H1 (cell line): ENCODE measurements at places on chromosomes 5 and 9. TPM values are rescaled to one million over a fixed set of nuclear protein-coding genes. Genes with fewer than 3 reads are reported as not detected.
A peak's percentile ranks its signal among the peaks of the same experiment; 100 is the strongest.

GRCh38 chr5:73692166-73692640, 66.2 kb downstream of the ARHGEF28 start:
- H3K36me3 ChIP-seq = no peaks in the 10 kb centered on the region
- H3K27me3 ChIP-seq = no peaks in the 10 kb centered on the region

DNA sequence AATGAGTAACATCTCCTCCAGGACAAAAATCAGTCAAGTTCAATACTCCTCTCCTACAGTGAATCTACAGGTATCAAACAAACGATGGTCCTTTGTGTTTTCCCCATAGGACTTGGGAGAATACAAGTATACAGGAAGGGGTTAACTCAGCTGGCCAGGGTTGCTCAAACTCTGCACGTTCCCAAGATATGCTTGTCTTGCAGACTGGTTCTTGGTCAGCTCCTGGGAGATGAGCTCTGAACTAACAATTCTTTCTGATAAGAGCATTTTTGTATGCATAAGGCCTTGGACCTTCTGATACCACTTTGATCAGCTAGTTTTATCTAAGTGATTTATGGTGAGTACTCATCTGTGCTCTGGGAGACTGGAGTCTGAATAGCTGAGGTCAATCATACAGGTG, 42.1 kb downstream of the LOX start:
- H3K4me1 ChIP-seq = no peaks in the 10 kb centered on the region
- DNase-seq = no peak
- no peak overlapping the region for H3K4me3 ChIP-seq
- H3K27me3 ChIP-seq = no peaks in the 10 kb centered on the region

GRCh38 chr9:98575379-98576346, 133.1 kb downstream of the GABBR2 start:
- DNase-seq = no peak
- H3K27me3 ChIP-seq = no peaks in the 10 kb centered on the region
- no peak overlapping the region for H3K27ac ChIP-seq

- H3K36me3 ChIP-seq = no peaks in the 10 kb centered on the region
- H3K4me3 ChIP-seq = no peak overlapping the region
Measured at GRCh38 chr5:57368010-57368409, 114.6 kb downstream of the ACTBL2 start.

DNA sequence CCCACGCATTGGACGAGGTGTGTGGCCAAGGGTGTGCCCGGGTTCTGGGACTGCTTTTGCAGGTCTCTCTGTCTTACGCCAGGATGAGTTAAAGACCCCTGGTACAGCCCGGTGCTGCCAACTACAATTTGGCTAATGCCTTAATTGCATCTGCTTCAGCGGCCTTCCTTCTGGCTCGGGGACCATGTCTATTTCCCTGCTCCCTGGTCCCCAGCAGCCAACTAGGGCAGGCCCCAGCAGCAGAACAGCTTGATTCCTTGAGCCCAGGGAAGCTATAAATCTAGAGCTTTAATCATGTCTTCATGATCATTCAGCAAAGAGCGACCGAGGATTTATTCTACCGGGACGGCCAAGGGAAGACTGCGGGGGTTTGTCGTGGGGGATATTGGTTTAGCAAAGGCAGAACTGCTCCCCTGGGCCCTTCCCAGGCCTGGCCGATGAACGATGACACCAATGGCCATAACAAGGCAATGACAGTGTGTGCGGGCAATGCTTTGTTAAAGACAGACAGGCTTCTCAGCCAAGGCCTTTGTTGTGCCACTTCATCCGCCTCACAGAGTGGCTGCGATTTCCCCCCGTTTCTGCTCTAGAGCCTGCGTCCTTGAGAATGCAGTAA, 51.4 kb downstream of the CFAP77 start:
- H3K4me3 ChIP-seq = no peak overlapping the region
- no peaks in the 10 kb centered on the region for H3K27me3 ChIP-seq
- DNase-seq = no peak
- no peak overlapping the region for H3K27ac ChIP-seq
- H3K4me1 ChIP-seq = no peaks in the 10 kb centered on the region

- H3K4me3 ChIP-seq = no peak overlapping the region
- H3K27me3 ChIP-seq = no peaks in the 10 kb centered on the region
- no peak overlapping the region for H3K27ac ChIP-seq
- DNase-seq = no peak
- H3K36me3 ChIP-seq = no peaks in the 10 kb centered on the region
Measured at GRCh38 chr5:146076455-146076854, 28.9 kb downstream of the PLAC8L1 start.

- no peak overlapping the region for H3K4me3 ChIP-seq
- no peaks in the 10 kb centered on the region for H3K27me3 ChIP-seq
- no peaks in the 10 kb centered on the region for H3K4me1 ChIP-seq
Measured at GRCh38 chr5:29296548-29296947, 1896.9 kb upstream of the CDH6 start.

- H3K36me3 ChIP-seq = no peaks in the 10 kb centered on the region
- no peak overlapping the region for H3K4me3 ChIP-seq
- no peak overlapping the region for H3K27ac ChIP-seq
Measured at GRCh38 chr5:158727771-158728311, 371.9 kb downstream of the EBF1 start.

DNA sequence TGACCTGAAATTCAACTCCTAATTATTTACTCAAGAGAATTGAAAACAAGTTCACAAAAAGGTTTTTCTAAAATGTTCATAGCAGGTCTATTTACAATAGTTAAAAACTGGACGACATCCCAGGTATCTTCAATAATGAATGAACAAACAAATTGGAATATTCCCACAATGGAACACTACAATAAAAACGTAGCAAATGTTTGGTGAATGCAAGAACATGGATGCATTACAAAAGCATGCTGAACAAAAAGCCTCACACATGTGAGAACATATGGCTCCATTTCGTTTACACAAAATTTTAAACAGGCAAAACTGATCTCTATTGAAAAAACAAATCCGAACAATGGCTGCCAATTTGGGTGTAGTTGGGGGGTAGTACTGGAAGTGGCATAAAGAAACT, 669.9 kb downstream of the MTRR start:
- DNase-seq = no peak
- H3K4me1 ChIP-seq = no peaks in the 10 kb centered on the region
- no peak overlapping the region for H3K27ac ChIP-seq
- H3K27me3 ChIP-seq = no peaks in the 10 kb centered on the region
- no peak overlapping the region for H3K4me3 ChIP-seq

DNA sequence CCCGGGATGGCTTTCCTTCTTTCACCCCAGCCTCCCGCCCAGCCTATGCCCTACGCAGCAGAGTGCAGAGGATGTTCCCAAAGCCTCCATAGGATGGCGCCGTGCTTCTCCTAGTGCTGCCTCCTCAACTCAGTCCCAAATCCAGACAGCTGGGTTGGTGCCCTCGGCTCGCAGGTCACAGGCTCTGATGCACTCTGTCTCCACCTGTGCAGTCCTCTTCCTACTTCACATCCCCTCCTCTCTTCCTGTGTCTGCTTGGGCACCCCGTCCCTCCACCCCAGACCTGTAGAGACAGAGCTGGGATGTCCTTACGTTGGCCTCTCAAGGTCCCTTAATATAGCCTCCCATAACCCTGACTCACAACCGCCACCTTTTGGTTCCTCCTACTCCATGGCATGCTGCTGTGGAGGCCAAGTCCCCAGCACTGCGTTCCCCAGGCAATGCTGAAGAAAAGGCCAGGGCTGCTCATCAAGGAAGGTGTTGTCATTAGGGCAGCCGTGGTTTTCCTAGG, 314.4 kb downstream of the GADD45G start:
- no peak overlapping the region for H3K4me3 ChIP-seq
- H3K27ac ChIP-seq = no peak overlapping the region
- H3K4me1 ChIP-seq = peaks cover 4% of the 10 kb centered on the region
- no peaks in the 10 kb centered on the region for H3K36me3 ChIP-seq
- peak; percentile 86 for DNase-seq

GRCh38 chr5:19322716-19323485, 665.1 kb downstream of the CDH18 start:
- no peak overlapping the region for H3K27ac ChIP-seq
- no peak overlapping the region for H3K4me3 ChIP-seq
- DNase-seq = no peak
- no peaks in the 10 kb centered on the region for H3K27me3 ChIP-seq
- no peaks in the 10 kb centered on the region for H3K36me3 ChIP-seq

DNA sequence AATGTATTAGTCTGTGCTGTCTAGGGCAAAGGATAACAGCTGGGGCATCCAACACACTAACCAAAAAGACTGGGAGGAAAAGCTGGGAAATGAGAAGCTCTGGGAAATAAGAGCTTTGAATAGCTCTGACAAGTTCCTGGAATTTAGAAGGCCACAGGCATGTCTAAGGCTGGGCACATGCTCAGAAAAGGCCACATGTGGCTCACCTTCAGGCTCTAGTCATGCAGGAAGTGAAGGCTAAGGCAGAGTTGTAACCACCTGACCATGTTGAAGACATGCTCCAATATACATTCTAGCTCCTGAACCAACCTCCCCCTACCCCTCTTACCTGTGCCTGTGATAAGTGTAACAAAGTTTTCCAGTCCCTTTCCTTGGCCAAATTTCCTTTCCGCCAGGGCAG, 31.7 kb downstream of the CLTA start:
- H3K4me1 ChIP-seq = no peaks in the 10 kb centered on the region
- no peaks in the 10 kb centered on the region for H3K27me3 ChIP-seq
- peaks cover 3% of the 10 kb centered on the region for H3K36me3 ChIP-seq
- no peak overlapping the region for H3K4me3 ChIP-seq

DNA sequence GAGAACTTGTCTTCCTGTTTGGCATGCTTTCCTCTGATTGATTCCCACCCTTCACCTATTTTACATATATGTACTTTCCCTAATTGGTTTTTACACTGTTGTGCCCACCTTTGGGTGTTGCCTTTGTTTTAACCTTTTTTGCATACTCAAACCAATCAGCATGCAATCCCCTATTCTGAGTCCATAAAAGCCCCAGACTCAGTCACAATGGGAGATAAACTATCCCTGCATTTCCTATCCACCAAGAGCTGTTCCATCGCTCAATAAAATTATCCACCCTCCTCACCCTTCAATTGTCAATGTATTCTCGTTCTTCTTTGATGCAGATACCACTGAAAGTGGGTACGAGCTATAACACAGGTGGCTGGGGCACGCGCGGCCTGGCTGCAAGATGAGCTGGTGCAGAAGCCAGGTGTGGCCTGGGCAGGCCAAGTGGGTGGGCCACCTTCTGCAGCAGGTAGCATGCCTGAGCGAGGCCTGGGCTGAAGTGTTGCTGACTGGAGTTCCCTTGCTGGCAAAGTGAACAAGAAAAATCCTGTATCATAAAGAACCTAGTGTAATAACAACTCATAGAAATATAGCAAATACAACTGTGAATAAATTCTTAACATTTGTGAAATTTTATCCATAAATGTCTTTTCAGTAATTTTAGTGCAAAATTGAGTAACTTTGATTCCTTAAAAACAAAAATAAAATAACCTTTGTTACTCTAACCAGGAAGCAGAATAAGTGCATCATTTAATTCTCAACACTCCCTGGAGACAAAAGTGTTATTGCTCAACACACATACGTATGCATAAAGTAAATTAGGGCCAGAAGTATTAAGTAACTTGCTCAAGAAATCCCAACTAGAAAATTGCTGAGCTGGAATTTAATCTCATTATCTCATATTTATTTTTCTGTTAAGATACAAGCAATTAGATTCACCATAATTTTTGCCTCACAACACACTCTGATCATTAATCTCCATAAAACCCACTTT, 685.3 kb upstream of the EDIL3 start:
- DNase-seq = no peak
- H3K27ac ChIP-seq = no peak overlapping the region
- no peaks in the 10 kb centered on the region for H3K36me3 ChIP-seq
- H3K27me3 ChIP-seq = no peaks in the 10 kb centered on the region
- H3K4me1 ChIP-seq = peaks cover 5% of the 10 kb centered on the region
- H3K4me3 ChIP-seq = no peak overlapping the region

GRCh38 chr9:14089051-14089803, 224.7 kb downstream of the NFIB start:
- no peak overlapping the region for H3K27ac ChIP-seq
- H3K4me1 ChIP-seq = no peaks in the 10 kb centered on the region
- no peak for DNase-seq
- H3K4me3 ChIP-seq = no peak overlapping the region

DNA sequence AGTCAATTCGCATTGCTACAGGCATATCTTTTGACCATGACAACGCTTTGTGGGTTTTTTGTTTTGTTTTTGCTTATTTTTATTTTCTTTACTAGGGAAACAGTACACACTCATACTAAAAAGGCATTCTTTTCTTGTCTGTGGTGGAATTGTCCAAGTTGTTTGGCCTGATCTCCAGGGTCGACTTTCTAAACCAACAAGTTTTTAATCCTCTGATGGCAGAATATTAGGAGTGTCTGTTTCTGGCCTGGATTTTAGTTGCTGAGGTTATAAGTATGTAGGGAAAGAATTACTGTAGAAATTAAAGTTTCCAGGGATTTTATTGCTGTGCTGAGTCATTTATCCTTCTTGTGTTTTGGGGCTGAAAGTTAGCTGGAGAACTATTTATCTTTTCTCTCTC, 218.5 kb downstream of the TAF11L14 start:
- H3K4me1 ChIP-seq = no peaks in the 10 kb centered on the region
- H3K36me3 ChIP-seq = no peaks in the 10 kb centered on the region
- H3K27ac ChIP-seq = no peak overlapping the region
- DNase-seq = no peak
- no peak overlapping the region for H3K4me3 ChIP-seq

DNA sequence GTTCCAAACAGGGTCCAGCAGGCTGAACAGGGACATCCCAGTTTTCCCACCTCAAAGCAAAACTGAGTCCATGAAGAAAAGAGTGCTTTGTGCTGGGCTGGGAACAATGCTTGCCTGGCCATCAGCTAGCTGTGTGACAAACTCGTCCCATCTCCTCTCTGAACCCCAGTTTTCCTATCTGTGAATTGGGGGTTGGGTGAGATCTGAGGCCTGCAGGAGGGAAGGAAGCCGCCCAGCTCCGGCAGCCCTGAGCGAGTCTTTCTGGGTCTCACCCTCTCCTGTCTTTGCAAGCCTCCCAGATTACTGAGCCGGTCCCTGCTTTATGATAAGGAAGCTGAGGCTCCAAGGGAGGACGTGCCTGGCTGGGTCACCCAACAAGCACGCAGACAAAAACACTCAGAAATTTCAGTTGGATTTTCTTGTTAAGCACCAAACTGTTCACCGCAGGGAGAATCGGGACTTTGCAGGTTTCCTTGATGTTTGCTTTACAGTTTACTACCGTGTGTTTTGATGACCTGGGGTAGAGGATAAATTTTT, 82.6 kb upstream of the LMX1B start:
- no peaks in the 10 kb centered on the region for H3K36me3 ChIP-seq
- H3K4me1 ChIP-seq = peaks cover 15% of the 10 kb centered on the region
- H3K27me3 ChIP-seq = peaks cover 3% of the 10 kb centered on the region; the same call in 1 of the 2 replicates
- no peak overlapping the region for H3K4me3 ChIP-seq

DNA sequence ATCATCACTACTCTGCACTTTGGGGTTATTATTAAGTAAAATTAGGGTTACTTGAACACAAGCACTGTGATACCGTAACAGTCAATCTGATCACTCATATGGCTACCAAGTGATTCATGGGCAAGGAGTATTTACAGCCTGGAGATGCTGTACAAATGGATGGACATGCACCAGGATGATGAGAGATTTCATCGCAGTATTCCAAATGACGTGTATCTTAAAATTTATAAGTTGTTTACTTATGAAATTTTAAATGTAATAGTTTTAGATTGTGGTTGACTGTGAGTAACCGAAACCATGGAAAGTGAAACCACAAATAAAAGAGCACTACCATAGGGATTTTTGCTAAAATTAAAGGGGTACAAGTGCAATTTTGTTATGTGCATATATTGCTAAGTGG, 462.2 kb upstream of the PTGER4 start:
- no peaks in the 10 kb centered on the region for H3K27me3 ChIP-seq
- no peak overlapping the region for H3K27ac ChIP-seq
- H3K4me1 ChIP-seq = no peaks in the 10 kb centered on the region
- no peak for DNase-seq
- H3K4me3 ChIP-seq = no peak overlapping the region

The SPATA31A3 gene
- not detected in 2 replicates for total RNA-seq

The C9orf152 gene
- not detected in 2 replicates for total RNA-seq

The PCDHB16 gene
- total RNA-seq = 5.2 and 5.9 TPM in 2 replicates

The ACTL7A gene
- total RNA-seq = not detected in 2 replicates

The PPP3R2 gene
- total RNA-seq = not detected in 2 replicates

The PRDM9 gene
- total RNA-seq = not detected in 2 replicates

The KCTD16 gene
- 0.10 and 0.24 TPM in 2 replicates for total RNA-seq

The SPATA6L gene
- 0.55 and 1.1 TPM in 2 replicates for total RNA-seq
